ENCODE measurements at places on chromosomes 5 and 9.
A peak's percentile ranks its signal among the peaks of the same experiment; 100 is the strongest.

DNA sequence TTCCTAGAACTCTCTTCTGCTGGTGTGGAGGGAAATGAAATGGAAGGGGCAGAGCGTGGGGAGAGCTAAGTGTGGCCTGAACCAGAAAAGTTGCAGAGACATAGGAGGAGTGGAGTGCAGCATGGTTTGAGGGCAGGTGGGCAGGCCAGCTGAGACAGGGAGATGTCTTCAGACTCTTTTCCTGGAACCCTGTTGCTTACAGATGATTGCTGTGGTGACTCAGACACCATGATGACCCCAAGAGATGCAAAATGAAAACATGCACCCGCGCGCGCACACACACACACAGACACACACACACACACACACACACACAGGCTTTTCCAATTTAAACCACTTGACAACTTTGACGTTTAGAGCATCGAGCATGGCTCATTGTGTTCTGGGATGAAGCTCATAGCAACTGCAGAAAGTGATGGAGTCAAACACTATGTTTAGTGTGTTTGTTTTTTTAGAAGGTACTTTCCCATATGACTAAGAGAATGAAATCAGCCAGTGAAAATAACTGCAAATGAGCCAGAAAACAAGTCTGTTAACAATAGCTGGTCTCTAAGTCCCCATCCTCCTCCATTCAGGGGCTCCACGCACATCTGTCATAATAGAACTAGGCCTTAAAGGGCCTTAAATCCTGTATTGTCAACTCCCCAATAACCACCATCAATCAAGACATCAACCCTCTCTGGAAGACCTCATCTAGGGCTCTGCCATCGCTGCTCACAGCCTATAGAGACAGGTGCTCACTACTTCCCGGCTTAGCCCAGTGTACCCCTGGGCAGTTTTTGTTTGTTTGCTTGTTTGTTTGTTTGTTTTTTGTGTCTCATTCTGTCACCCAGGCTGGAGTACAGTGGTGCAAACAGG is 9.6 kb downstream of the TMOD1 start:
- H3K36me3 ChIP-seq: no peaks in the 10 kb centered on the region
- no peaks in the 10 kb centered on the region for H3K4me1 ChIP-seq
- no peak overlapping the region for H3K4me3 ChIP-seq
- peaks cover 4% of the 10 kb centered on the region for H3K27me3 ChIP-seq
- DNase-seq: peak; percentile 51

GRCh38 chr9:114558027-114558675 is 29.4 kb upstream of the ATP6V1G1 start:
- DNase-seq: no peak
- no peaks in the 10 kb centered on the region for H3K27me3 ChIP-seq
- H3K36me3 ChIP-seq: no peaks in the 10 kb centered on the region
- no peak overlapping the region for H3K27ac ChIP-seq
- H3K4me1 ChIP-seq: peaks cover 4% of the 10 kb centered on the region

DNA sequence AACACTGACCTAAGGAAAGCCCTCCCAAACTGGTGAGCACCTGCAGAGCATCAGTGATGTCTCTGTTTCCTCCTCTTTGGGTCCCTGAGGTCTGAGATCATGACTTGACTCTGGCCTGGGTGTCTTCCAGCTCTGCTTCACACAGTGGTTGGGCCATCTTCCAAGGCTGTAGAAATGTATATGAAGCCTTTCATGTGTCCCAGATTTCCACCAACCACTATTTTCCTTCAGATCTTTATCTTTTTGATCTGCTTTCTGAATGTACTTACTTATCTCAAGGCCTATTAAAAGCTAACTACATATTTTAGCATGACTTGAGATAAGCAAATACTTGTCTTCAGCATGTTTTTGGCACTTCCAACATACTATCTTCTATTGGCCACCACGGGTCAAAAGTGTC is 47.1 kb downstream of the PRELID2 start:
- H3K27me3 ChIP-seq: no peaks in the 10 kb centered on the region
- H3K27ac ChIP-seq: no peak overlapping the region
- H3K4me1 ChIP-seq: no peaks in the 10 kb centered on the region
- H3K36me3 ChIP-seq: peaks cover 20% of the 10 kb centered on the region

- no peak for DNase-seq
- H3K27me3 ChIP-seq: peaks cover 2% of the 10 kb centered on the region
- H3K27ac ChIP-seq: no peak overlapping the region
- H3K36me3 ChIP-seq: no peaks in the 10 kb centered on the region
- H3K4me3 ChIP-seq: no peak overlapping the region
Observed at GRCh38 chr9:91572044-91572443, 148.4 kb upstream of the NFIL3 start.

DNA sequence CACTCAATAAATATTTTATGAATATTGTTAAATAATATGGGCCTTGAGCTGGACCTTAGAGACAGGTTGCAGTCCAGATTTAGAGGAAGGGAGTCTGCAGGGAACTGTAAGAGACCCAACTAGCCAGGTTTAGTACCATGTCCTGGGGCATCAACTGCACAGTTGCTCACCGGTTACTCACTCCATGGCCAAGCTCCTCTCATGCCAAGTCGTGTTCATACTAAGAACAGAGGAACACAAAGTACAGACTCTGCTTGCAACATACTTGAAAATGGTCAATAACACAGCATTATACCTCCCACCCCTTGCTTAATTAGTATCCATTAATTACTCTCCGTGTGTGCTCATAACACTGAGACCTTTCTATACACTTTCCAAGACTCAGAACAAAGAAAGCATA is 317.6 kb upstream of the PIK3R1 start:
- H3K27me3 ChIP-seq: no peaks in the 10 kb centered on the region
- no peak overlapping the region for H3K4me3 ChIP-seq
- DNase-seq: no peak
- H3K36me3 ChIP-seq: no peaks in the 10 kb centered on the region

GRCh38 chr5:75574791-75575190 is 36.5 kb upstream of the ANKDD1B start:
- H3K36me3 ChIP-seq: peaks cover 3% of the 10 kb centered on the region
- peak overlapping the region; percentile 58 for H3K27ac ChIP-seq
- DNase-seq: peak; percentile 17
- no peaks in the 10 kb centered on the region for H3K27me3 ChIP-seq
- H3K4me1 ChIP-seq: peaks cover 11% of the 10 kb centered on the region

GRCh38 chr9:131046581-131047202 is 37.7 kb downstream of the LAMC3 start:
- H3K36me3 ChIP-seq: no peaks in the 10 kb centered on the region
- H3K27ac ChIP-seq: no peak overlapping the region
- H3K4me3 ChIP-seq: no peak overlapping the region
- peaks cover 17% of the 10 kb centered on the region for H3K4me1 ChIP-seq
- DNase-seq: peak; percentile 85

- no peaks in the 10 kb centered on the region for H3K36me3 ChIP-seq
- no peaks in the 10 kb centered on the region for H3K27me3 ChIP-seq
- H3K4me1 ChIP-seq: peaks cover 22% of the 10 kb centered on the region
- H3K4me3 ChIP-seq: no peak overlapping the region
- no peak overlapping the region for H3K27ac ChIP-seq
- DNase-seq: peak; percentile 67
Observed at GRCh38 chr5:177111720-177112394, 21.7 kb upstream of the NSD1 start.

DNA sequence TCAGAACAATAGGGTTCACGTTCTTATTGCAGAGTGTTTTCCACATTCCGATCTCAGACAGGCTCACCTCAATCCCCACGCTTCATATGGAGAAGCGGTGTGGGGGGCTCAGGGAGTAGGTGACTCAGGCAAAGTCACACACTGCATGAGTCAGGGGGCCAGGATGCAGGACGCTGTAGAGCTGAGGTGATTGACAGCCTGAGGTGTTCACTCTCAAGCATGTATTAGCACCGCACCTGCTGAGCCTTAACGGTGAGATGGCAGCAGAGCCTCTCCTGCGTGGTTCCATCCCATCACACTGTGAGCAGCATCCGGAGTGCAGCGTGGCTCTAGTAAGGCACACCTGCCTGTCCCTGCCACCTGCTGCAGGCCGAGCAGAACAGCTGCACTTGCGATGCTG is 194.0 kb downstream of the IRX2 start:
- no peaks in the 10 kb centered on the region for H3K4me1 ChIP-seq
- H3K27ac ChIP-seq: no peak overlapping the region
- H3K36me3 ChIP-seq: no peaks in the 10 kb centered on the region

DNA sequence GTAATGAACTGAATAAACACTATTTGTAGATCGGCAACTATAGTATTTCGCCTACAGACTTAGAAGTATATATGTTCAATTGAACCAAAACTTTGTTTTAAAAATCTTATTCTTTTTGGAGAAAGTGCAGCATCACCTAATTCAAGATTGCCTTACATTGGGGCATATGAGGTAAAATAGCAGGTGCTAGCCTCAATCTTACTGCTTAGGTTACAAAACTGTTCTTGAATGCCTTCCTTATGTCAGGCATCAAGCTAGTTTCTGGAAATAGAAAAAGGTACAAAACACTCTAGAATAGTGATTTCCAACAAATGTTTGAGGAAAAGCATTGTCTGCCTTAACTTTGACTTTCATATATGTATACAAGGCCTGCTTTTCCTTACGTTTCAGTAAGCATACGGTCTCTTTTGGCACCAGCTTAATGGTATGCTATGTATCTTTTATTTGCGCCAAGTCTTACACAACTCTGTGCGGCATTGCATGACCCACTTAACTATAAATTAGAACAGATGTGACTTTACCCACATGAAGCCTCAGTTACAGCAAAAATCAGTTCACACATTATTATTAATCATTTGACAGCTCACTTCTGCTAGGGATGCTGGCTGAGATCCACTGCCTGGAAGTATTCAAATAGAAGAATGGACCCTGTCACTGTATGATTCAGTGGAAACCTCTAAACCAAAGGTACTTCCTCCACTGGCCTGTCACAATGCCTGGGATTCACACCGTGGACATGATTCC is 174.1 kb downstream of the PRELID2 start:
- no peaks in the 10 kb centered on the region for H3K36me3 ChIP-seq
- no peaks in the 10 kb centered on the region for H3K4me1 ChIP-seq
- no peak overlapping the region for H3K4me3 ChIP-seq
- H3K27me3 ChIP-seq: no peaks in the 10 kb centered on the region

- H3K4me1 ChIP-seq: peaks cover 14% of the 10 kb centered on the region
- H3K27ac ChIP-seq: no peak overlapping the region
- no peak overlapping the region for H3K4me3 ChIP-seq
- DNase-seq: peak; percentile 27
- H3K36me3 ChIP-seq: peaks cover 6% of the 10 kb centered on the region
Observed at GRCh38 chr5:57207007-57207653, 33.3 kb downstream of the GPBP1 start.

DNA sequence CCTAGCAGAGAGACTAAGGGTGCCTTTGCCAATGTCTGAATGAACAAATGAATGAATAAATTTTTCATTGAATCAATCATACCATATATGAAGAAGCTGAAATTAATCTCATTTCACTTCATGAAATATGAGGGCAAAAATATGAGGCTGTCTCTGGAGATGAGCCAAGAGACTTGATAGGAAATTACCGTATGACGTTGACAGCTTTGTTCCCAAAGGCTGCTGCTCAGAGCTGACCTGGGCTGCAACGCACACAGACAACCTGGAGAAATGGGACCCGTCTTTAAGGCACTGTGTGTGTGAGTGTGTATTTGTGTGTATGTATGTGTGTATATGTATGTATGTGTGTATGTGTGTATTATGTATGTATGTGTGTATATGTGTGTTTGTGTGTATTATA is 226.1 kb downstream of the IRX2 start:
- no peak overlapping the region for H3K4me3 ChIP-seq
- no peak for DNase-seq
- no peak overlapping the region for H3K27ac ChIP-seq
- H3K36me3 ChIP-seq: no peaks in the 10 kb centered on the region
- no peaks in the 10 kb centered on the region for H3K27me3 ChIP-seq

GRCh38 chr9:96719921-96720320 is 58.0 kb downstream of the ZNF510 start:
- peaks cover 10% of the 10 kb centered on the region for H3K4me1 ChIP-seq
- no peaks in the 10 kb centered on the region for H3K36me3 ChIP-seq
- peaks cover 14% of the 10 kb centered on the region for H3K27me3 ChIP-seq
- H3K27ac ChIP-seq: no peak overlapping the region
- DNase-seq: peak; percentile 58

DNA sequence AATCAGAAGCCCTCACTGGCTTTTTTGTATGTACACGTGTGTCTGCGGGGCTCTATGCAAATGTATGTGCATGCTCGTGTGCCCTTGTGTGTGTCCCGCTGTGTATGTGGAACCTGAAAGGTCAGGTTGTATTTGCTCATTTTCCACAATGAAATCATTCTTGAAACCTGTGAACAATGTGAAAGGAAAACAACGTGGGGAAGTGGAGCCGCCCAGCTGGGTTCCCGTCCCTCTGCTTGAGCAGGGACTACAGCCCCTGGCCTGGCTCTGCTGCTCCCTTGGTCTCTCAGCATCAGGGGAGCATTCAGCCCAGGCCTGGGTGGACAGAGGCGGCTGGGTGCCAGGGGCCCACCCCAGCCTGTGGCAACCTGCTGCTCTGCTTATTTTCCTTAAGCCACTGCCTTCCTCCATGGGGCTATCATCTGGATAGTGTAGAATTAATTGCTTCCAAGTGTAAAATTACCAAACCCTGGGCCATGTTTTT is 3.0 kb downstream of the ECSCR start:
- no peak for DNase-seq
- no peak overlapping the region for H3K4me3 ChIP-seq
- H3K27me3 ChIP-seq: no peaks in the 10 kb centered on the region
- no peaks in the 10 kb centered on the region for H3K36me3 ChIP-seq

- H3K36me3 ChIP-seq: no peaks in the 10 kb centered on the region
- H3K27ac ChIP-seq: no peak overlapping the region
- H3K4me3 ChIP-seq: no peak overlapping the region
- DNase-seq: no peak
- no peaks in the 10 kb centered on the region for H3K4me1 ChIP-seq
Observed at GRCh38 chr5:87434461-87434860, 21.7 kb upstream of the CCNH start.

- H3K4me3 ChIP-seq: no peak overlapping the region
- DNase-seq: no peak
- H3K36me3 ChIP-seq: no peaks in the 10 kb centered on the region
- H3K27ac ChIP-seq: no peak overlapping the region
- H3K27me3 ChIP-seq: no peaks in the 10 kb centered on the region
Observed at GRCh38 chr5:110267714-110268113, 458.8 kb downstream of the TMEM232 start.

- peak; percentile 86 for DNase-seq
- H3K4me3 ChIP-seq: no peak overlapping the region
- H3K27ac ChIP-seq: no peak overlapping the region
- peaks cover 10% of the 10 kb centered on the region for H3K4me1 ChIP-seq
- H3K27me3 ChIP-seq: no peaks in the 10 kb centered on the region
Observed at GRCh38 chr9:100084734-100085133, 14.1 kb downstream of the ERP44 start.

GRCh38 chr5:116225281-116225922 is 140.6 kb downstream of the COMMD10 start:
- H3K27me3 ChIP-seq: no peaks in the 10 kb centered on the region
- no peak for DNase-seq
- H3K36me3 ChIP-seq: no peaks in the 10 kb centered on the region
- no peak overlapping the region for H3K4me3 ChIP-seq

- DNase-seq: no peak
- H3K4me3 ChIP-seq: no peak overlapping the region
- H3K27ac ChIP-seq: no peak overlapping the region
- no peaks in the 10 kb centered on the region for H3K36me3 ChIP-seq
Observed at GRCh38 chr5:11869203-11869602, 35.0 kb downstream of the CTNND2 start.

Measured in common myeloid progenitor, CD34-positive (primary cell).